ENCODE measurements at places on chromosomes 16 and 17.

DNA sequence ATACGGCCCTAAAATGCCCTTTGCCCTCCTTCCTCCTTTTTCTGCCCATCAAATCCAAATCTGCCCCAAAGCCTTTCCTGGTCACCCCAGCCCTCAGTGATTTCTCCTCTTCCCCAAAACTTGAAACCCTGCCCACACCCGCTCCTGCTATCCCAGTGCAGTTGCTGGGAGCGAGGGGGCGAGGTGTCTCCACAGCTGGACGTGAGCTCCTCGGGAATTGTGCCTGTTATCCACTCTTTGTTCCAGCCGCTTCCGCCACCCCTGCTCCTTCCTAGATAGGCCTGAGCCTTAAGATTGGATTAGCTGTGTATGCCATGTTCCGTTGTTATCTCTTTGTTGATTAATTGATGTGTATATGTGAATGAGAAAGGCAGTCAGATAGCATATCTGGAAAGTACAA, 2.6 kb upstream of the KRT35 start:
- no peak for DNase-seq

DNA sequence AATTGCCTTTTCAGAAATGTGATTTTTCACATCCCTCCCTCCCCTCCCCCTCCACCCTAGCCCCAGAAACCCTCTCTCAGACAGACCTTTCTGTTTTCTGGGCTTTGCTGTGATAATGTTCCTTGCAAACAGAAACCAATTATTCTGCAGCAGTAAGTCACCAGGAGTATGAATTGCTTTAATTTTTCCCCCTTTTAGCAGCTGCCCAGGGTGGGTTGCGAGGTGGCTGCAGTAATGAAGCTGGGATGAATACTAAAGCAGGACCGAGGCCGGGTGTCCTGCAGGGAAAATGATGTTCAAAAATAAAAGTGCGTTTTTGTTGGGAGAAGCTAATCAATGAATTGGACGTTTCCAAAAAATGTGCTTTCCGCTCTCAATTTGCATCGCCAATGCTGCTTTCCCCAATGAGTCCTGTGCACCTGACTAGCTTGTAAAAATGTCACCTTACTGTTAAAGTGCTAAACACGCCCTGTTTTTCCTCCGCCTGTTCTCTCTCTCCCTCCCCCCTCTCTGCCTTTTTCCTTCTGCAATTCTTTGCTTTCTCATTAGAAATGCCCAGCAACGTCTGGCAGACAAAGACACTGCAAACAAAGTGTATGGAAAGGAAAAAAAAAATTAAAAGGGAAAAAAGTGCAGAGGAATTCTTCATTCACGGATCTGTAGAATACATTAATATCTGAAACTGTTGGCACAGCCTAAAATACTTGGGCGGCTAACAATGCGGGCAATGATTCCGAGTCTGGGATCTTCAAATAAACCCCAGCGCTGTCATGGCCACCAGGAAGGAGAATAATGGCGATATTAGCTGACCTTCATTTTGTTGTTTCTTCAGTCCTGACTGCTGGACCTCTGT, 244.1 kb downstream of the STX8 start:
- no peak for DNase-seq

GRCh38 chr17:50022463-50023130, 27.6 kb upstream of the DLX3 start:
- no peak for DNase-seq

DNA sequence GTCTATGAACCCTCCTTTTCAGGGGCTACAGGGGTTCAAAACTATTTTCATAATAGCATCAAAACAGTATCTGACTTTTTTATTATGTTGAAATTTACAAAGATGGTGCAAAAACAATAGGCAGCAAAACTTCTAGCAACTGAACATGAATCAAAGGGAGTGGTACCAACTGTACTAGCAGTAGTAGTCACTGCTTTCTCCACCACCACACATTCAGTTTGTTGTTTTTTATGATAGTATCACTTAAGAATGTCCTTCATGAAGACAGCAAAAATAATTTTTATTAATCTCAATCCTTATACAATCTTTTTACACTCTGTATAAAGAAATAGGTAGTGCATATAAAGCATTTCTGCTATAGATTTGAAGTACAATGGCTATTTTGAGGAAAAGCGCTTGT, 47.6 kb downstream of the MED13 start:
- DNase-seq: no peak

- DNase-seq: no peak
These were observed 92.4 kb downstream of the RGS9 start for GRCh38 chr17:65229621-65229995.

GRCh38 chr16:66175636-66176035, 190.9 kb upstream of the CDH5 start:
- DNase-seq: no peak

DNA sequence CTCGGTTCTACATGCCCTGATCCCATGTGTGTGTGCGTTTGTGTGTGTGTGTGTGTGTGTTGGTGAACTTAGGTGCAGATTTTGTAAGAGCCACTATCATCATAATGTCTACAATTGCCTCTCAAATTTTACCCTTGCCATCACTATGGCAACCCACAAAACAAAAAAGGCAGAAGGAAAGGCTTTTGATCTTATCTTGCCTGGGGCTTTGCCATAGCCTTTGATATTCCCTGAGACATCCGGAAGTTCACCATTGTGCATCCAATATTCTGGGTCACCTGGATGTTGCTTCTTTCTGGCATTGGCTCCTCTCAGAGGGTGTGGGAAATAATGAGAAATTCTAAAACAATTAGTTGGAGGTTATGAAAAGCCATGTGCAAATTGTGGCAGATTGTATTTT, 114.7 kb downstream of the HAPSTR1 start:
- no peak for DNase-seq

DNA sequence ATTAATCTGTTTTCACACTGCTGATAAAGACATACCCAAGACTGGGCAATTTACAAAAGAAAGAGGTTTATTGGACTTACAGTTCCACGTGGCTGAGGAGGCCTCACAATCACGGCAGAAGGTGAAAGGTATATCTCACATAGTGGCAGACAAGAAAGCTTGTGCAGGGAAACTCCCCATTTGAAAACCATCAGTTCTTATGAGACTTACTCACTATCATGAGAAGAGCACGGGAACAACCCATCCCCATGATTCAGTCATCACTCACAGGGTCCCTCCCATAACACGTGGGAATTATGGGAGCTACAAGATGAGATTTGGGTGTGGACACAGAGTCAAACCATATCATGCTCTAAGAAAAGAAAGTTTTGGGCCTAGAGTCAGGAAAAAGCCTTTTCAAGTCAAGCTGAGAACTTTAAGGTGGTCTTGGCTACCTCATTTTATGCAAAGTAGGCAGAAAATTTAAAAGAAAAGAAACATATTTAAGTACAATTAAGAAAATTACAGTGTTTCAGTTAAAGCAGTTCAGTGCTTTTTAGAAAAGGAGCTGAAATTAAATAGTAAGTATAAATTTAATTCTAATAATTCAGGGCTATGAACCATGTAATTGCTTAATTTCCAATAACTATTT, 24.9 kb upstream of the CRYM start:
- DNase-seq: no peak

- DNase-seq: no peak
These were observed 3.3 kb upstream of the SLFN12L start for GRCh38 chr17:35540589-35541404.
